ENCODE measurements at places on chromosomes 4 and X.

- no peak for DNase-seq
These were observed 11.6 kb upstream of the CENPVL2 start for GRCh38 chrX:51694254-51694653.

DNA sequence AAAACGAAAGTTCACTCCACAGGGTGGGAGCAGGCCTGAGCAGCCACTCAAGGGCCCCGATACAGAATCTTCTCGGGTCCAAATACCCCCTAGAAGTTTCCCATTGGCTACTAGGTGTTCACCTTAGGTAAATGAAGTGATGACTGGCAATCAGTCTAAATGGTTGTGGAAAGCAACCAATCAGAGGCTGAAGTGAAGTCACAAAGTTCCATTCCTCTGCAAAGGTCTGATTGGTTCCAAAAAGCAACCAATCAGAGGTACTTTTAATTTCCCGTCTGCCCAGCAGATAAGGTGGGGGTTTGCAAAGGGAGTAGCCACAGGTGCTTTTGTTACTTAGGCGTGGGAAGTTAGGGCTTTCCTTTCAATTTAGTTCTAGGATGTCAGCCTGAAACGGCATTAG, 58.2 kb upstream of the NKAP start:
- no peak for DNase-seq

DNA sequence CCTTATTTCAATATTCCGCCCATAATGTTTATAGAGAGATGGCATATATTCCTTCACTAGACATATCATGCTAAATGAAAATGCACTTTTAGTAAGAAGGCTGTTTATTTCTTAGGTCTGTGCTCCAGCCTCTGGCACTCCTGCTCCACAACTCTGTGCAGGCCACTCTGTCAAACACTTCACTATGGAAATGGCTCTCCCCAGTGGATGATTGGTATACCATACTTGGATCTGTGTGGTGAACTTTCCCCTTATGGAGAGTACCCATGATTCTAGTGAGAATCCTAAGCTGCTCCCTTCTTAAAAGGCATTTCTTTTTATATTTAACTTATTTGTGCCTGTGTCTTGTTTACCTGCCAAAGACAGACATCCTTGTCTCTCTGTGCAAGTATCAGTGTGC, 480.1 kb upstream of the GALNT7 start:
- DNase-seq = no peak

- DNase-seq = no peak
These were observed 3.9 kb downstream of the PCDH10 start for GRCh38 chr4:133152831-133153481.
